ENCODE measurements at places on chromosomes 1 and 21.

GRCh38 chr1:164560121-164560541, 1.1 kb downstream of the PBX1 start:
- no peak for DNase-seq

DNA sequence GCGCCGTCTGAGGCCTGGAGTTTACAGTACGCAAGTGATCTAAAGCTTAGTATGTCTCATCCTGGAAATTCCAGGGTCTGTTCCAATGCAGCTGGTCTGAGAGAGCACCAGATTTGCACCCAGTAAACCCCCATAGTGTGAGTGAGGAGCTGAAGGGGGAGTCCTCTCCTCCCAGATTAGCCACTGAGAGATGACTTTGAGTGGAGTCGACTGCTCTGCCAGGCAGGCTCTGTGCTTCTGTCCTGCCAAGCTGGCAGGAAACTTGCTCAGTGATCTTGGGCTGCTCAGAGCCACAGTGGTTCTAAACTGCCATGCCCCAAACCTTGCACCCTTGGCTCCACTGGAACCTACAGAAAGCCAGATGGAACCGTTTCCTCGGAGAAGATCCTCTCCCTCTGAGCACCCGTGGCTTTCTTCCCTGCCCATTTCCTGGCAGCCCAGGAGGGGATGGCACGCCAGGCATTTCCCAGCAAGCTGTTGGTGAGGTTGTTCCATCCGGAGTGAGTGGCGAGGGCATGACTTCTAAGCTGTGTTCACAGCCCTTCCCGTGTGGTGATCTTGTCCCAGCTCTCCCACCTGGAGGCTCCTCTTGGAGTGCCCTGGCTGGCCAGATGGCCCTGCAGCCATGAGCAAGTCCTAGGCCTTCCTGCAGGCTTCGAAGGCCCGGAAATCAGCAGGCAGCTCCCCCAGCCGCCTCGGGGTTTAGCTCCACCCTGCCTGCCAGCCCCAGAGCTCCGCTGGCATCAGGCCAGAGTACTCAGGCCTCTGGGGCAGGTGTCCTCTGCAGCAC, 125.9 kb upstream of the VAMP3 start:
- DNase-seq: no peak

DNA sequence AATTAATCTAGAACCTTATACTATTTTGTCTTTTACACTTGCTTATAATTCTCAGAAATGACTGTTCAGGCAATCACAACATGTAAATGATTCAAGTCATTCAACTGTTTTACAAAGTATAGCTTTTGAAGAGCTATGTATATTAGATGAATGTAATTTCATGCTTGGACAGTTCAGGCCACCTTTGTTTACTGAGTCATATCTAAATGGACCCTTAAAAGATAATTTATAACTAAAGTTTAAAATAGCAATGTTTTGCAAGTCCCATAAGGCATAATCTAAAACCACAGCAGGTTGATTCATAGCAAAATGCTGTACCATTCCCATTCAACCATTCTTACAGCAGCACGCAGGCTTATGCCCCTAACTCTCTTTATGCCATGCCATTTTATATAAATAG, 64.8 kb downstream of the PIK3R3 start:
- no peak for DNase-seq

GRCh38 chr21:29080454-29080941, 7.0 kb upstream of the CCT8 start:
- DNase-seq: no peak

GRCh38 chr1:32818804-32819541, 1.5 kb downstream of the S100PBP start:
- DNase-seq: no peak

DNA sequence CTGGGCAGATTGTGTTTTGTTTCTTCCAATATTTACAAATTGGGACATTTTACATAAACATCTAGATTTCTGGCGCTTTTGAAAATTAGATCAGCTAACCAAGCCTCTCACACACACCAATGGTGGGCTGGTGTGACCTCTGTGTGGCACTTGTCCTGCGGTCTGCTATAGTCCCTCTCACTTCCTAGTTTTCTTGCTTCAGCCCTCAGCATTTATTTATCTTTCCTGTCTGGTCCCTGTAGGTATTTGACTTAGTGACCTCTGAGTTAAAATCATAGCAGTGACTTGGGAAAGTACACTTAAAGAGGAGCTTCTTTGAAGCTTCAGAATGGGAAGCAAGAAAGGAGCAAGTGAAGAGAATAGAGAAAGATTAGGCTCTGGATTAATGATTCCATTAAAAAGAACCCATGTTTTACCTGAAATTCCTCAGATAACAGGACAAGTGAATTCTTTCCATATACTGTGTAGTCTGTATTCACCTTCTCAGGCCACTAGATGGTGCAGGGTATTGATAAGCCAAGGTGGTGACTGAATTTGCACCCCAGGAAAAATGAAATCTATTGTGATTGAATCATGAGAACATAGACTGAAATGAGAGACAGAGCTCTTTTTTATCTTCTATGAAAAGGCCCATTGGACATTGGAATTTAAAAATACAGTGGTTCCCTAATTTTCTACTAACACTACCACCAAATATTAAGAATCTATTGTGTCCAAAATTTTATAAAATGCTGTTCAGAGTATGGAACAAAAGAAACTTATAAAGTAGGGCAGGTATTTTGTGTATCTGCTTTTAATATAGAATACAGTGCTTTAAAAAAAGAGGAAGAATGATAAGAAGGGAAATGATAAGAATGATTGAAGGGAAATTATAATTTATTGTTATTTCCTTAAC, 7.1 kb upstream of the DIPK1A start:
- no peak for DNase-seq

DNA sequence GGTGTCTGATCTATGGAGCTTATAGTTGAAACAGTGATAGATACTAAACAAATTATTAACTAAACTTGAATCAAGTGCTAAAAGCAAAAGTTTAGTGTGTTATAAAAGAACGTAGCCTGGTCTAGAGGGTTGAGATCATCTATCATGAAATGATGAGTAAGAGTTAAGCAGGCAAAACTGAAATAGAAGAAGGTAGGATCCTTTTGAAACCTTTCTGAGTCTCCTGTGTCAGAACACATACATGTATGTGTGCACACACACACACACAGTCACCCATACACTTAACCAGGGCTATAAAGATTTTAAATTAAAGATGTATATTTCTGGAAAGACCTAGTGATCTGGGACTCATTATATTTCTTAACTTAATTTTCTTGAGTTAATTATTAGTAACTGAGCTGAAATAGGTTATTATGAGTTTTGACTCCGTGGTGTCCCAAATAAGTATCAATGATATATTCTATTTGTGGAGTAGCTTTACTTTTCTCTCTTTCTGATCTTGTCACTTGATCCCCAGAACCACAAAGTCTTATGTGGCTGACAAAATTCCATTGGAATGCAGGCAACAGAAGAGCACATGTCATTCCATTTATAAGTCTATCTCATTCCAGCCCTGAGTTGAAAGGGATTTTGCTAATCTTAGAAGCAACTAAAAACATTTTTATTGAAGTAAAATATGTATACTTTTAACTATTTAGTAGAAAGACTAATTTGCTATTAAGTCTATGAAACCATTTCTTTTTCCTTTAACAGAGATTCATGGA, 70.7 kb downstream of the PRRX1 start:
- DNase-seq: no peak

DNA sequence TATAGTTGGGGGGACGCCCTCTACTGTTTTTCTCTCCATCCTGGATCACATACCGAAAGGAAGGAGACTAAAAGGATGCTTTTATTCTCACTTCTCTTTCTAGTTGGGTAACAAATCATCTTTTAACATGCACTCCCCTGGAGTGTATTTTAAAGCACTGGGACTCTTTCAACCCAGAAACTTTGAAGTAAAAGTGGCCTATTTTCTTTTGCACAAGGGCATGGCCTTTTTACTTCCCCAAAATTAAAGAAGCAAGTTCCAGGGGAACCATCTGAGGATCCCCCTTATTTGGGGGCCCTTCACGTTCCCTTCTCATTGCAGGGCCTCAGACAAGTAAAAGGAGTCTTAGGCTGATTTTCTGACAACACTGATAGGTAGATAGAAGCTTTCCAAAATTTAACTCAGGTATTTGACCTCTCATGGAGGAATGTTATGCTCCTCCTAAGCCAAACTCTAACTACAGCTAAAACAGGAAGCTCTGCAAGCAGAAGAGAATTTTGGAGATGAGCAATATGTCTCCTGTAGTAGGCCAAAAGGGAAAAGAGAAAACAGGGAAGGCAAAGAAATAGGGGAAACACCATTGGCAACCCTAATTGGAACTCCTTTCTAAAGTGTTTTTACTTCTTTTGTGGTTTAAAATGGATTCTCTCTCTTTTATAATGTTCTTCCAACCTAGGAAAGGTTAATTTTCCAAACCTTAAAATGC, 8.9 kb upstream of the CD46 start:
- no peak for DNase-seq

DNA sequence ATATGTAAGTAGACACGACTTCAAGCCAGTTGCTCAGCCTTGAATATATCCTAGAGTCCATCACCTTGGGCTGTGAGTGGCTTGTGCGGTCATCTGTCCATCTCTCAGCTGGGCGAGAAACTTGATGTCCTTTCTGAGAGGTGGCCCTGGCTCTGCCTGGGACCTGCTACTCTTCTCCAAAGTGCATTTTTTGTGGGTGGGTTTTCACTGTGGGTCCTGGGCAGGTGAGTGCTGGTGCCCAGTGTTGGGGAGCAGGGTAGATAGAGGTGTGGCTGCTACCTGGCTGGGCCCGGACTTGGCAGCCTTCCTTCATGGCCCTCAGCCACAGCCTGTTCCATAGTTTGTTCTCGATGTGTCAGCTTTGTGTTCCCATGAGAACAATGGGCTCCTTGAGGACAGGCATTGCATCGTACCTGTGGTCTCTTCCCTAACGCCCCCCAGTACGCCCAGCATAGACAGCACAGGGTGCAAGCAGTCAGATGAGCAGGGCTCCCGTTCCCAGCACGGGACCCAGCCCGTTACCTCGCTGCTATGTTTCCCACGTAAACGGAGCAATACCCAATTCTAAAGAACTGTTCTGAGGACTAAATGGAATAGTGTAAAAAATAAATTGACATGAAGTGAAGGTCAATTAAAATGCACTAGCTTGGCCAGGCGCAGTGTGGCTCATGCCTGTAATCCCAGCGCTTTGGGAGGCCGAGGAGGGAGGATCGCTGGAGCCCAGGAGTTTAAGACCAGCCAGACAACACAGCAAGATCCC, 877 bp upstream of the SLX9 start:
- no peak for DNase-seq

DNA sequence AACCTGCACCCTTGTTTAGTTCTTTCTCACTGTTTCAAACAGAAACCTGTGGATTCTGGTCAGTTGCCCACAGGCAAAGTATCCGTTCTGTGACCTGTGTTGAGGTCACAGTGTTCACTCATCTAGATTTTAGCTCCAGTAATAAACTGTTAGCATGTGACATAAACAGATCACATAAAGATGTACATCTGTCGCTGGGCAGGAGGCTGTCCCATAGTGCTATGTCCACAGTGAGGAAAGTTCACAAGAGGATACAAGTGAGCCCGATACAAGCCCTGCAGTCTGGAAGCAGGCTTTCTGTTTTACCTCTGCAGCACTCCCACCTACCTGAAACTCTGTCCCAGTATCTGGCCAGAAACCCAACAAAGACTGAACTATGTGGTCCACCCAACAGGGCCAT, 28.4 kb downstream of the LMX1A start:
- DNase-seq: no peak

DNA sequence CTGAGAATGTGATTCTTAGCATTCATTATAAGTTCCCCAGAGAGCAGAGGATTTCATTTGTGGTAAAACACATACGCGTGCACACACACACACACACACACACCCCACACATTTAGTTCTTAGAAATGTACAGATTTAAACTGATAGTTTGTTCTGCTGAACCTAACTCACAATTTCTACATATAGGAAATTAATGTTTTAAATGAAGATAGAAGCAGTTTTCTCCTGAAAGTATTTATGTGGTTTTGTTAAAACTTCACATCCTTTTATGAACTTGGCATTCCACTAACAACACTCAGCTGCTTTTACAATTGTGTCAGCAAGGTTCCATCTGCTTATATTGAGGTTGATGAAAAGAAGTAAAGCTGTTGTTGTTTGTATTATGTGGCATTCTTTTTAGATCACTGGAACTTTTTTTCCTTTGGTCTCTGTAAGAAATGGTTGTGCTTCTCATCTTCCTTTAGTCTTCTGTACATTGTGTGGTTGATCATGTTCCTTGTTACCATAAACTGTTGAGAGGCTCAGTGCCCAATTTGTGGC, 41.6 kb downstream of the AK4 start:
- DNase-seq: no peak

- no peak for DNase-seq
Observed at GRCh38 chr1:87186346-87186745, 142.3 kb upstream of the LMO4 start.

- no peak for DNase-seq
Observed at GRCh38 chr1:204435381-204435831, 23.8 kb upstream of the PPP1R15B start.

- no peak for DNase-seq
Observed at GRCh38 chr1:193486671-193487229, 300.3 kb upstream of the B3GALT2 start.

GRCh38 chr1:46691997-46692790, 20.5 kb downstream of the TEX38 start:
- no peak for DNase-seq

GRCh38 chr1:100322436-100323211, 29.7 kb upstream of the CDC14A start:
- no peak for DNase-seq

DNA sequence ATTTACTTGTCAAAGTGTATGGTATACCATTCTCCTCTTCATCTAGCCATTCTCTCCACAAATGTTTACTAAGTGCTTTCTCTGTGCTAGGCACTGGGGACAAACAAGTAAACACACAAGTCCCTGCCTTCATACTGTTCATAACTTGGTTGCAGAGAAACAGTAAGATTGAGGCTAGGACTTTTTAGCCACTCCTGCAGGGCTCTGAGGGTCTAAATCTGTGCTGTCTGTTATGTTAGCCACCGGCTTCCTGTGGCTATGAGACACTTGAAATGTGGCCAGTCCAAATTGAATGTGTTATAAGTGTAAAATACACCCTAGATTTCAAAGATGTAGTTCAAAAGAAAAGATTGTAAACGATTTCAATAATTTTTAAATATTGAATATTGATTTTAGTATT, 50.2 kb downstream of the AZIN2 start:
- no peak for DNase-seq

- DNase-seq: no peak
Observed at GRCh38 chr1:203171341-203172183, 4.1 kb downstream of the MYBPH start.

DNA sequence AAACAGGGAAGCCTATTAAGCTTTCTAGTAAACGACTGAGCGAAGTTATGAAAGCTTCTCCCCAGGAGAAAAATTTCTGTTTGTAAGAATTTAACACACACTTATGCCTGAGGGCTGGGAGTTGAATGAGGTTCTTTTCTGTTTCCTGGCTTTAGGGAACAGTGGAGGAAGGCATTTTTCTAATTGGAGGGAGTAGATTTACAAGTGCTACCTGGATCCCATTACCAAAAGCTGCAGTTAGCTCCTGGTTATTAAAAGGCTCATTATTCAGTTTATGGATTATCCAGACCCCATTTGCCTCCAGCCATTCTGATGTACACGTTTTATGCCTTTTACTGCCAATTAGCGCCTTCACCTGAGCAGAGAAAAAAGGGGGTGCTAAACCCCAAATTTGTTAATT, 7.5 kb downstream of the ST6GALNAC3 start:
- DNase-seq: no peak
